ENCODE measurements at places on chromosomes 2 and 18. TPM values are rescaled to one million over a fixed set of nuclear protein-coding genes. Genes with fewer than 3 reads are reported as not detected.
A peak's percentile ranks its signal among the peaks of the same experiment; 100 is the strongest.

FAM124B gene
- total RNA-seq, result not detected

GRCh38 chr2:162888652-162889051, 50.1 kb upstream of the KCNH7 start:
- no peaks in the 10 kb centered on the region for H3K36me3 ChIP-seq
- H3K27ac ChIP-seq, result no peak overlapping the region
- no peak overlapping the region for H3K4me3 ChIP-seq
- H3K4me1 ChIP-seq, result no peaks in the 10 kb centered on the region
- no peak for DNase-seq

ZNF24 gene
- 83.7 TPM for total RNA-seq

RAB1A gene
- 42.2 TPM for total RNA-seq

DNA sequence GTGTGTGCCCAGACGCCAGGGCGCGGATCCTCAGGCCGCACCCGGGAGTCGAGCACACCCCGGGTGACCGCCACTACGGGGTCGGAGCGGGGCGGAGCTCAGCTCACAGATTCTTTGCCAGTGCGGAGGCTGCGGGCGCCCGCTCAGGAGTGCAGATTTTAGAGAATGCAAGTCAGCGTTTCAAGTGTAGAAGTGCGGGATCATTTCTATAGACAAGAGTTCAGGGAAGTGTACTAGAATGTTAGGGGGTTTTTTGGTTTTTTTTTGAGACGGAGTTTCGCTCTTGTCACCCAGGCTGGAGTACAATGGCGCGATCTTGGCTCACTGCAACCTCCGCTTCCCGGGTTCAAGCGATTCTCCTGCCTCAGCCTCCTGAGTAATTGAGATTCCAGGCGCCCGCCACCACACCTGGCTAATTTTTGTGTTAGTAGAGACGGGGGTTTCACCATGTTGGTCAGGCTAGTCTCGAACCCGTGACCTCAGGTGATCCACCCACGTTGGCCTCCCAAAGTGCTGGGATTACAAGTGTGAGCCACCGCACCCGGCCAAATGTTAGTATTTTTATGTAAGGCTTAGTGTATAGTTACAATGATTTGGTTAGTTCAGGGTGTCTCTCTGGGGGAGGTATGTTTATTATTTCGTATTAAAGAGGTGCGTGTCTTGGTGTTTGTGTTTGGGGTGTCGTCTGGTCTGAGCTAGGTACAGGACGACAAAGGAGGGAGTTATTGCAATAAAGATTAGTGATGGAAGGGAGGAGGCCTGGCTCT, 619 bp upstream of the FAM168B start:
- no peaks in the 10 kb centered on the region for H3K36me3 ChIP-seq
- peak overlapping the region; percentile 91 for H3K4me3 ChIP-seq
- H3K4me1 ChIP-seq, result peaks cover 16% of the 10 kb centered on the region
- no peaks in the 10 kb centered on the region for H3K27me3 ChIP-seq
- DNase-seq, result no peak
- H3K27ac ChIP-seq, result peak overlapping the region; percentile 92

GRCh38 chr2:23541503-23542229, 156.7 kb downstream of the KLHL29 start:
- DNase-seq, result no peak
- H3K27me3 ChIP-seq, result no peaks in the 10 kb centered on the region
- no peak overlapping the region for H3K27ac ChIP-seq

IL1RL2 gene
- total RNA-seq, result not detected

- no peak for DNase-seq
- peaks cover 13% of the 10 kb centered on the region for H3K36me3 ChIP-seq
- H3K27me3 ChIP-seq, result no peaks in the 10 kb centered on the region
- H3K27ac ChIP-seq, result no peak overlapping the region
- no peak overlapping the region for H3K4me3 ChIP-seq
These were observed 24.9 kb downstream of the TET3 start for GRCh38 chr2:74009577-74009976.

All from B cell (primary cell).